ENCODE measurements at places on chromosomes 6 and 20. TPM values are rescaled to one million over a fixed set of nuclear protein-coding genes. Genes with fewer than 3 reads are reported as not detected.

KIAA0408 gene
- total RNA-seq, result 27.3 TPM

ARMH2 gene
- total RNA-seq, result not detected

SNPH gene
- 8.1 TPM for total RNA-seq

BTNL2 gene
- total RNA-seq, result not detected

HDGFL1 gene
- not detected for total RNA-seq

MAK gene
- total RNA-seq, result not detected

COX4I2 gene
- not detected for total RNA-seq

ZSCAN16 gene
- total RNA-seq, result 6.9 TPM

MEI4 gene
- total RNA-seq, result not detected

- DNase-seq, result no peak
Measured at GRCh38 chr6:150541576-150541975, 58.1 kb upstream of the PLEKHG1 start.

DNA sequence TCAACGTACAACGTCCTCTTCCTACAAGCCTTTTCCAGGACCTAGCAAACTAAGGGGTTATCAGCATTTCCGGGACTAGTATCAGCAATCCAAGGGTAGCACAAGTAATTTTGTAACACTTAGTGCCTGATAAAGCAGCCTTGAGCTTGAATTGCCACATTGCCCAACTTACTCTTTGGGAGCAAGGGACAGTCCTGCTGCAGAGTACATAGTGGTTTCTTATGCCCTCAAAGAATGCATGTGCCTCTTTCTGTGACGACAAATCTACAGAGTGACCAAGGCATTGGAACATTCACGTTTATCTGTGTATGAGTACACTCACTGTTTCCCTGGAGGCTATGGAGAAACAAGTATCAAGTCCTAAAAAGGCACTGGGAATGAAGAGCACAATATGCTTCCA is 3.2 kb upstream of the ID4 start:
- no peak for DNase-seq

GRCh38 chr6:170292407-170293158 is 1.7 kb upstream of the DLL1 start:
- peak; percentile 57 for DNase-seq

- no peak for DNase-seq
Measured at GRCh38 chr20:47944682-47945081, 159.4 kb upstream of the SULF2 start.

DNA sequence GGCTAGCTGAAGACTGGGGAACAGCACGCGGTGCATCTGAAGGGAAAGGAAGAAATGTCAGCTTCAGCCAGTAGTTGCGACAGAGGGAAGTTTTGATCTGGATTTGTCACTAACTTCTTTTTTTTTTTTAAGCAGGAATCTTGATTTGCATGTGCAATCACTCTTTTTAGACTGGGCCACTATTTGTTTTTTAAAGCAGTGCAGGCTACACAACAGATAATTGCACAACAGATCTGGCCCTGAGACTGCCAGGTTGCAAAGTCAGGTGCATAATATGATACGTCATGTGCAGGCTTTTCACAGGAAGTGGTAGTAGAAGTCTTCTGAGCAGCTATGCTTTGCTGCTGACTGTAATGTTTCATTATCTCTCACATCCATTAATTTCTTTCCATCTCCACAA is 13.5 kb downstream of the PFDN4 start:
- DNase-seq, result no peak

- DNase-seq, result no peak
Measured at GRCh38 chr20:62401331-62401779, 5.7 kb downstream of the CABLES2 start.

- no peak for DNase-seq
Measured at GRCh38 chr20:8438748-8439147, 306.7 kb downstream of the PLCB1 start.

DNA sequence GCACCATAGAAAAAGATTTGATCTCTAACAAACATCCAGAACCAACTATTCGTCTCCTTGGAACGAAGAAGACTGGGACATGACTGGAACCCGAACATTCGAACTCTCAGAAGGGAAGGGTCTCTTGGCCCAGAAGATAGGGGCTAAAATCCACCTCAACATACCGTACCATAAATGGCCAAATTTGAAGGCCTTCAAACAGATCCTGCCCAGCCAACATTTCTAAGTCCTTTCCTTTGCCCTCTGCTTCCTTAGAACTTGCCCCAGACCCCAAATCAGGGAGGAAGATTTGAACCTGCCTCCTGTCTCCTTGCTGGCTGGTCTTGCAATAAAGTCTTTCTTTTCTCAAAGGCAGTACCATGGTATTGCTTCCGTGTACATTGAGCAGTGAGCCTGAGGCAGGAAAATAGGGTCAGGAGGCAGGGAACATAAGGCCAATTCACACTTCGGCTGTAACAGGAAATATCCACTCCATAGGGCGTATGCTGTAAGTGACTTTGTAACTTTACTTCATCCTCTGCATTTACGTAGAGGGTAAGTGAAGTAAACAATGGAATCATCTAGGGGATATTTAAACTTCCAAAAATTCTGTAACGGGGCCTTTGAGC is 1.8 kb upstream of the PXDC1 start:
- no peak for DNase-seq

DNA sequence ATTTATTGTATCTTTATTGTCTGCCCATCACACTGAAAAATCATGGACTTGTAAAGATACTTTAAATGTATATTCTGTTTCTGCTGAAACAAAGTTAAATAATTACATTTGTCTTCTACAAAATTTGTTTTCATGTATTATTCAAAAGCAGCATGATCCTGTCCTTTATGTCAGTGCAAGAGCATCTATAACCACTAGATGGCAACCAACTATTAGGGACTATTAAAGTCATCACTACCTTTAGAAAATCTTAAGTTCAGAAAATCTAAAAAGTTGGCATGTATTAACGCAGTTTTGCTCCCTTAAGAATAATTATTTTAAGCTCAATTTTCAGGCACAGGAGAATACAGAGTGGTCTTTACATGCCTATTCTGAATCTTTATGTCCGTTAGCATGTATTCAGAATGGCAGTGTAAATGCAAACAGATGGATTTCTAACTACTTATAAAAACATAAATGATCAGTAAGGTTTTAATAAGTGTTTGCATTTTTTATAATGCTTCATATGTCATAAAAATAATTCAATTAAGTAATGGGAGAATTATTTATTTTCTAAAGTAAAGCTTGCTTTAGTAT is 17.8 kb downstream of the TMEM30A start:
- DNase-seq, result no peak

DNA sequence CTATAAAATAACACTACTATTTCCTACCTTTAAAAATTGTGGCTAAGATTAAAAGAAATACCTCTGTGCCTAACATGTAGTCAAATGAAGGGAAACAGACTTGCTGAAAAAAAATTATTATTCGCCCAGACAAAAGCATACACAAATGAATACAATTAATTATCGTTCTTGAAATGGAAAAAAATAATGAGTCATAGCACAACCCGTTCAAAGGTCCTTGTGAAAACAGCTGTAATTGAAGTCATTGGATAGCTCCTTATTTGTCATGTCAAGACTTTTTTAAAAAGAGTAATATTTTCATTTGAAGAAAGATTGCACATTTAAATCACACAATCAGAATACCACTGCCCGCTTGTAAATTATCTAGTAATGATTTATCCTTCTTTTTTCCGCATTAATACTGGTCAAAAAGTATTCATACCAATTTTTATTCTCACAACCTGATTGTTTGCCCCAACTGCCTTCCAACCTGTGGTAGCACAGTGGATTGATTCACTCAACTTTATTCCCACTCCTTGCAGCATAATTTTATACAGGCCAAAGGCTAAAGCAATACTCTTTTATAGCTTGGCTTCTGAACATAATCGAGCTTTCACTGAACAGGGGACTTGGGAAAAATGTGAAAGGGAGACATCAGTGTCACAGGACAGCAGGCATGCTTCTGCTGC is 655.2 kb upstream of the MAP3K7 start:
- no peak for DNase-seq

GRCh38 chr6:42697268-42697655 is 25.1 kb downstream of the PRPH2 start:
- DNase-seq, result no peak

- no peak for DNase-seq
Measured at GRCh38 chr6:7546383-7546782, 4.9 kb downstream of the DSP start.

- DNase-seq, result no peak
Measured at GRCh38 chr6:90025523-90026061, 131.3 kb downstream of the GJA10 start.

DNA sequence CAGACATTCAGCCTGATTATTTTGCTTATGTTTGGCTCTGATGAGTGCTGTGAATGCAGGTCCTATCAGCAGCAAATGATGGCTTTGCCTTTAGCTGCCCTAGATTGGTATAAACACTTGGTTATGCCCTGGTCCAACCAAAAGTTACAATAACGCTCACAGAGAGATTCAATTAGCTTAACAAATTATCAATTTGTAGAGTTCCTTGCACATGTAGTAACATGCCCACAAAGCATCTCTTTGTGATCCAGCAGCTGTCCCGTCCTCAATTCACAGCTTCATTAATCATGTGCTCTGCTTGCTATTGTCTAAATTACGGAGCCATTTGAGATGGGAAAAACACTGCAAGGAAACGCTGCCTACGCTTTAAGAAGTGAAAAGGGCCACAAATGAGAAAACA is 457.9 kb downstream of the HDGFL1 start:
- no peak for DNase-seq

DNA sequence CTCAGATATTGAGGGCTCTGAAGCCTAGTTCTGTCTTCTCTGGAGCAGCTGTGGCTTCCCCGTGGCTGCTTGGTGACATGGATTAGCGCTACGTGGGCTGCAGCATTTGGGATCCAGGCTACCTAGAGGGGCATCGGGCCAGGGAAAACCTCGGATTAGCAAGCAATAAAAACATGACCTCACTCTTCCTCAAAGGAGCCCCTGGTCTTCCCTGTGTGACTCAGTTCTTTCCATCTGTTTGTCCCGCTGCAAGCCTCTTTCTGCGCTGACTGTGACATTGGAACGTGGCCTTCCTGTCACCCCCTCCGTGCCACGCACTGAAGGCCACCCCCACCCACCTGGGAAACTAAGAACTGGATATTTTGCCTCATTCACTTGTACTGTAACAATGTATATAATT is 3.6 kb downstream of the MRGBP start:
- DNase-seq, result no peak

Data from sigmoid colon (tissue), 7 donors.